T-cell (primary cell): ENCODE measurements at places on chromosomes 12 and 14.

DNA sequence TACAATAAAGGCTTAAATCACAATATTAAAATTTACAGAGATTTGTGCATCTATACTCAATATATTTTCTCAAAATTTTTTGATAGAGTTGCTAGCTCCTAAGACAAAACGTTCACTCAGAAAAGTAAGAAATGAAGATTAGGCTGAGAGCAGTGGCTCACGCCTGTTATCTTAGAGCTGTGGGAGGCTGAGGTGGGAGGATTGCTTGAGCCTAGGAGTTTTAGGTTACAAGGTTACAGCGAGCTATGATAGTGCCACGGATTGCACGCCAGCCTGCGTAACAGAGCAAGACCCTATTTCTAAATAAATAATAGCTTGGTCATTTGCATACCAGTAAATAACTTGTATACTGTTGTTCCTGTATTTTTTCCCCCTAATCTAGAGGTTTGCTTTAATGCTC is 35.0 kb upstream of the CFL2 start:
- no peak for DNase-seq

DNA sequence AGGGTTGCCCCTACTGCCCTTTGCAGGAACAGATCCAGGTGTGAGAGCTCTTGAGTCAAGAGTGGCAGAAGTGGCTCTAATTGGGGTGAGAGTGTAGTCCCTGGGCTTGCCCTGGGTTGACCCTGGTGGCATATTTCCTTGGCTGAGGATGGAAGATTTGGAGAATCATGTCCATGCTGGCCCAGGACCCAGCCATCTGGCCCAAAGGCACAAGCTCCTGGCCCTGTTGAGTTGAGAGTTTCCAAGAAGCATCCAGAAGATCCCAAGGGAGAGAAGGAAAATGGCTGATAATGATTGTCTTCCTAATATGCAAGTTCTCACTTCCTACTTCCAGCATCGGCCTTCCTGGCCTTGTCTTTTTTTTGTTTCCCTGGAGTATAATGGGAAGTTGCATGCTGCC is 55.5 kb upstream of the SRSF5 start:
- no peak for DNase-seq

DNA sequence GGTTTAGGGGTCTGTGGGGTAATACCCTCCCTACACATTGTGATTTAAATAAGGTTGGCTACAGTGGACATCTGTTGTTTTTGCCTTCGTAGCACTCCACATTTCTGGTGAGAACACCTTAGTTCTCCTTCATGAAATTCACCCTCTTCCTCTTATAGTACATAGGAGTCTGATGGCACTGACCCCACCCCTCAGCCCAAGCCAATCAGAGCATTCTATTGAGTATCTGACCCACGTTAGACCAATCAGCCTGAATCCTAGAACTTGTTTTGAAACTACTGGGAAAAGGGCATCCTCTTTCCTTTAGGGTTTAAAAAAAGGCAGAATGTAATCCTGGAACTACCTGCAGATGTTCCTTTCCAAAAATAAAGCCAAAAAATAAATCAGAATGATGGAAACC is 15.8 kb upstream of the LRRC9 start:
- DNase-seq, result no peak

GRCh38 chr14:98638366-98638765 is 633.6 kb downstream of the BCL11B start:
- no peak for DNase-seq
